Neuronal stem cell (in vitro differentiated cells): ENCODE measurements at places on chromosomes 11 and 22.

DNA sequence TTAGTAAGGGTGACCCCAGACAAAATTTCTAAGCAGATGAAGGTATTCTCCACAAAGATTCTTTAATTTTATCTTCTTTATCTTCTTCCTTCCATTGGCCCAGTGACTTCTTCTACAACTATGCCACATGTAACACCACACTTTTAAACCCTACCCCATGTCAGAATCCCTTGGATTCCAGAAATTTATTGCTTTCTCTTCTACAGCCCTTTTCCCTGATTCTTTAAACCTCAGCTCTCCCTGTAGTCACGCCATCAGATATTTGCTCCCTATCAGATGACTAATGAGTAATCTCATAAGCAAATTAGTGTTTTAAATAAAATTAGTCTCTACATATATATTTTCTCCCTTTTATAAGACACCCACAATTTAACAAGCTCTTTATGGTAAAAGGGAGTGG, 423.4 kb upstream of the CHORDC1 start:
- DNase-seq, result no peak

GRCh38 chr11:111777094-111778046, 11.2 kb upstream of the PPP2R1B start:
- peak; percentile 56 for DNase-seq

DNA sequence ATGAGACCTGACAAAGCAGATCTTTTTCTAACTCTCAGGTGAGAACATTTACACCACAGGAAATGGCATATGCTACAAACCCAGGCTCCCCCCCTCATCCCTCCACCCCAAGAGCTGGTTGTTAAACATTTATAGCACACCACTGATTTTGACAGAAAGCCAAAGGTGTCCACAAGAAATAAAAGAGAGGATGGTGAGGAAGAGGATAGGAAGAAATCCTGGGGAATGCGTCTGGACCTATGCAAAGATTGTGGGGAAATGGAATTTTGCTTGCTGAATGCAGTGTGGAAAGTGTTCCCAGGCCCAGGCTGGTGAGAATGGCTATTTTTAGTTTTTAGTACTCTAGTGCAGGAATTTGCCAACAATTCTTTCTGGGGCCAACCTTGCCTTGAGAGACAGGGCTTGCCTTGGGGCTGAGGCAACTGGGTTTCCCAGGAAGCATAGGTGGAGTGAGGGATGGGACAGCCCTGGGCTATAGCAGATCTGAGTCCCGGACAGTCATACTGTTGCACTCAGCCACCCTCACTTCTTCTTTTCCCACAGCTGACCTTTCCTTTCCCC, 163.9 kb downstream of the ADAMTS15 start:
- DNase-seq, result no peak

GRCh38 chr11:36532941-36533601, 23.0 kb upstream of the TRAF6 start:
- DNase-seq, result no peak

GRCh38 chr11:26742966-26743365, 21.1 kb upstream of the SLC5A12 start:
- DNase-seq, result no peak

- DNase-seq, result no peak
These were observed 10.1 kb downstream of the C11orf91 start for GRCh38 chr11:33690290-33691065.

GRCh38 chr11:62539238-62539925, 7.2 kb downstream of the AHNAK start:
- no peak for DNase-seq

DNA sequence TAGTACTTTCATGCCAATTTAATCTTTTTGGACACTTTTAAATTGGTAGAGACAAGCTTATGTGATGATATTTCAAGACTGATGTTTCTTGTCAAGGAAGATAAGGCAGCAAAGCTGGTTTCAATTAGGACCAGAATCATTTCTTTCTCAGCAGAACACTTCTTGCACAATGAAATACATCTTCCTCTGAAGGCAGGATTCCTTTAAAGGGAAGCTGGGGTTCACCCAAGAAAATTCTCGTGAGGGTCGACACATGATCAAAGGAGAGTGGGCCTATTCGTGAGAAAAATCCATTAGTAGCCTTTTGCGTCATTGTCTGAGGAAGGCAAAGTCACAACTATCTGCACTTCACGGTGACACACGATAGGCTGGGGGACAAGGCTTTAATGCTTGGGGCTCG, 17.6 kb downstream of the TTC12 start:
- no peak for DNase-seq

- no peak for DNase-seq
These were observed 474.4 kb downstream of the INSC start for GRCh38 chr11:15589070-15589626.

DNA sequence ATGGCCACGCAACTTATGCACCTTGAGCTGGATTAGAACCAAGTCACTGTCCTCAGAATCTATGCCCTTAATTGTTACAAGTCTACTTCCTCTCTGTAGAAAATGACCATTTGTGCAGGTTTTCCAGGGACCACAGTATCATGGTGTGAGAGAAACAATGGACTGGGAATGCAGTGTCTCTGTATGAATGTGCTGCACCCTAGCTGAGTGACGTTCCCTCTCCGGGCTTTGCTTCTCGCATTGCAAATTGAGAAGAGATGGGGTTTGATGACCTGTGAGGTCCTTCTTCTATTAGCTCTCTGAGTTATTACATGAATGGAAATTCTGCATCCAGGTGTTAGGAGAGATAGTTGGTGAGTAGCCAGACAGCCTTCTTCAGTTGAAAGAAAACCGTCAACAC, 1052.3 kb downstream of the NTM start:
- no peak for DNase-seq

DNA sequence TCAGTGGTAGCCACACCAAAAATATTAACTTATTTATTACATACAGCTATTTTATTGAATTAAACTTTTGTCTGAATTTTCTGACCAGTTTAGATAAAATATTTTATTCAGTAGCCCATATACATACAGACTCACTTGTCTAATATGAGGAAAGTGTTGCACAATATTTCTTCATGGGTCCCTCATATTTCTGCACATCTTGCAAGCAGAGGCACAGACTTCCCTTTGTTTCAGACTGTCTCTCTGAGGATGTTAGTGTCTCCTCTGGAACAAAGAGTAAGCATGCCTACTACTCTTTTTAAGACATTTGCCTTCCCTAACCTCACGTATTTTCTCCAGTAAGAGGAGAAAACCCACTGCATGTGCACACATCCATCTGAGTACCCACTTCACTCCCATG, 81.2 kb downstream of the OR5AK2 start:
- no peak for DNase-seq

- DNase-seq, result no peak
These were observed 1.5 kb downstream of the CRKL start for GRCh38 chr22:20918663-20919218.

DNA sequence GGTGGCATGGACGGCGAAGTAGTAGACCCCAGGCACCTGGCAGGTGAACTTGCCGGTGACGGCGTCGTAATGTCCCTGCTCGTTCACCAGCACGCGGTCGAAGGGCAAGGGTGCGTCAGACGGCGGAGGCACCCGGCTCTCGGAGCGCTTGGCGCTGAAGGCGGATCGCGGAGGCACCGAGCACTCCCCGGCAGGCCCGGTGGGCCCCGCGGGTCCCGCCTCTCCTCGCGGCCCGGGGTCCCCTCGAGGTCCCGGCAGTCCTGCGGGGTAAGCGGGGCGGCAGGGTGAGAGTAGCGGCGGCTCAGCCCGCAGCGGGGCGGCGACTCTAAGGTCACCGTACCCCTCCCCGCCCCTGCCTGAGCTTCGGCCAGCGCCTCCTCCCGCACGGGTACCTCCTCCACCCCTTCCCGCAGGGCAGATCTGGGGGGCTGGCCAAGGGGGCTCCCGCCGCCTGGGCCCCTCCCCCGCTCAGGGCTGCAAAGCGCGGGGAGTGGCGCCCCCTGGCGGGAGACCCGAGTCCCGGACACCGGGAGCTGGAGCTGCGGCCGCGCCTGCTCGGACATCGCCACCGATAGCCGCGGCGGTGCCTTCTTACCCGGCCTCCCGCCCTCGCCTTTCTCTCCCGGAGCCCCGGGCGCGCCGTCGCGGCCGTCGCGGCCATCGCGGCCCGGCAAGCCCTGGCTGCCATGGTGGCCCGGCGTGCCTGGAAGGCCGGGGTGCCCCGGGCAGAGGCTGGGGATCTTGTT, 921 bp downstream of the C1QTNF5 start:
- peak; percentile 82 for DNase-seq

DNA sequence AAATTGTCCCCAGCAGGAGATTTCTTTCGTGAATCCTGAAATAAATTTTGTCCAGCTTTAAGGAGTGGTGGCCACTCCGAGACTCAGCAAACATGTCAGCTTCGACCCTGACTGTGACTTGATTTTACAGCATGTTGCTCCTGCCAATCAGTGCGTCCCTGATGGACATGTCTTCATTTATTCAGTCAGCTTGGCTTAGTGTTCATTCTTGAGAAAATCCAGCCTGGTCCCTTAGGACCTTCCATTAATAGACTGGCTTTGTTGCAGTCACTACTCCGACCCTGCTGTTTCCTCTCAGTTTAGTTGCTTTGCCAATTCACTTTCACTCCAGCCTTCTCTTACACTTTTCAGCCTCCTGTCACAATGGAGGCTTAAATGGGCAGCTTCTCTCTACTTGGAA, 30.5 kb downstream of the TMPRSS5 start:
- DNase-seq, result no peak

GRCh38 chr22:28934026-28934425, 50.7 kb downstream of the ZNRF3 start:
- no peak for DNase-seq

- no peak for DNase-seq
These were observed 1335.9 kb downstream of the TBC1D22A start for GRCh38 chr22:48098243-48098920.

DNA sequence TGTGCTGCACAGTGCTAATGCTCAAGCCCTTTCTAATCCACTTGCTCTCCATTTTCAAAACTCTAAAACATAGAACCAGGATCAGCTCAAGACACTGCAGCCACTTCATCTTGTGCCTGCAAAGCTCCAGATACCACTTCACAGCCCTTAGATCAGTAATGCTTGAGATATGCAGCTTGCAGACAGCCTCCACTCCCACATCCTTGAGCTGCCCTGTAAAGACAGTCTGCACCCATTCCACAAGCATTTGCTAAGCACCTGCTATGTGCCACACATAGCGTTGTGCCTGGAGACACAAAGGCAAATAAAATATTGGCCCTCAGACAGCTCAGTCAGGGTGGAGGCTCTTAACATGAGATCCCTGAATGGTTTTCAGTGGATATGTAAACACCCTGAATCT, 192.5 kb upstream of the SNX19 start:
- DNase-seq, result no peak

- no peak for DNase-seq
These were observed 41.5 kb upstream of the MS4A8 start for GRCh38 chr11:60657888-60658287.

- no peak for DNase-seq
These were observed 444.9 kb downstream of the TBC1D22A start for GRCh38 chr22:47207387-47207786.

DNA sequence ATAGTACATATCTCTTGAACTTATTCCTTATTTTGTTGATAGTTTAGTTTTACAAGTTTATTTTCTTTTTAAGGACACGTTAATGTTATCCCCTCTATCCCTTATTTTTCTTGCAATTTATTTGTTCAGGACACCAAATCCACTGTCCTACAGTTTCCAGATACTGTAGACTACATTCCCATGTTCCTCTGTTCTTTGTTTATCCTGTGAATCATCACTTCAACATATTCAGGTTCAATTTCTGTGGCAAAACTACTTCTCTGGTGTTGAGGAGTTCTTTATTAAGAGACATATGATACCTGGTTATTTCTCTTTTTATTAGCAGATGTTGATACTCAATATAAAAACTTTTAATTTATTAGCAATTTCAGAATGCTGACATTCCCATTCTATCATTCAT, 72.8 kb upstream of the CLNS1A start:
- no peak for DNase-seq

GRCh38 chr11:117604336-117604995, 192.6 kb downstream of the DSCAML1 start:
- DNase-seq, result no peak

- no peak for DNase-seq
These were observed 110.9 kb downstream of the TSPAN18 start for GRCh38 chr11:44837661-44838060.

GRCh38 chr11:126132319-126132718, 69.7 kb upstream of the CDON start:
- no peak for DNase-seq

DNA sequence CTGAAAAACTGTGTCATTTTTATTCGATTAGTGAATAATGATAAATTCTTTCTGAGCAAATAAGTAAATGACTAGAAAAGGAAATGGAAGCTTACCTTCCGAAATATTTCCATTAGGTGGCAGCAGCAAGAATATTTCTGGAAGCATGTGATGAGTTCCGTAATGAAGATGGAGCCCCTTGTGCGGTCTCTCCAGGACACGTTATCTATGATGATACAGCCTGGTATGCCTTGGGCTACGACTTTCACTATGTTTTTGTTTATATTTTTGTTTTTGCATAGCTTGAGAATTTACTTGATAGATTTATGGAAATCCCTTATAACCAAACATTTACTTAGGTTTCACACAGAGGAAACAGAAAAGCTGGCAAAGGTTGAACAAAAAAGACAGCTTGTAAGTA, 25.7 kb downstream of the CASP5 start:
- DNase-seq, result no peak

DNA sequence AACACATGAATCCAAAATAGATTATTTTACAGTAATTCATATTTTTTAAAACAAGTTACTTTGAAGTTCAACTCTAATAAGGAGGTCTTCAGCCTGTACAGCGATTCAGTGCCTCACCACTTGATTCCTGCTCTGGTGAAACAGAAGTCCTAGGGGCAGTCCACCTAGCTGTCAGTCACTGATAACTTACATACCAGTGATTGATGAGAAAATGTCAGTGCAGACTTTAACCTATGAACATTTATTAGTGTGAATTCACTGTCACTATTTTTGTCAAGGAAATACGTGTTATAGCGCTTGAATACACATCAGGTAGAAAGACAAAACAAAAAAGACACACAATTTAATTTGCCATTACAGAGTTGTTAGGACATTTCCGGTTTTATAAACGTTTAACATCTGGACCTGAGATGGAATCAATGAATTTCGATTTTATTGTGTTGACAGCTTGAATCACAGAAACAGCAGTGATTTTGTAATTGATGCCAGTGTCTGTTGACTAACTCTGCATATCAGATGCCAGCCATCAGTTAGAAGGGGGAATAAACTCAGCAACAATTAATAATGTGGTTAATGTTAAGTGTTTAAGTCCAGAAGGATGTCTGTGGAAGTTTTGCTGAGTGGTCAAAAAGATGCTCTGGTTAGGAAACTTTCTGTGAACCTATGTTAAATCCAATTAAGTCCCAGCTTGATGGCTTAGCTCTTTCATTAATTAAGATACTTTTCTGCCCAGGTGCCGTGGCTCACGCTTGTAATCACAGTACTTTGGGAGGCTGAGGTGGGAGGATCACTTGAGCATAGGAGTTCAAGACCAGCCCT, 34.5 kb downstream of the ELF5 start:
- DNase-seq, result no peak
